ENCODE measurements at places on chromosomes 2 and 18.

GRCh38 chr18:50726960-50727589 lies 92.7 kb downstream of the MRO start:
- no peak for DNase-seq

GRCh38 chr2:102544182-102544581 lies 71.2 kb downstream of the SLC9A4 start:
- DNase-seq: no peak

- no peak for DNase-seq
Measured at GRCh38 chr2:114442510-114442909, at the start of gene DPP10. TSS of gene DPP10 (plus strand) at chr2:114442641.

- peak; percentile 2 for DNase-seq
Measured at GRCh38 chr2:23900541-23901322, 26.2 kb downstream of the ATAD2B start.

Measured in CD4-positive, alpha-beta T cell treated with Interferon alpha-2 for 1 hour (primary cell).